ENCODE measurements at places on chromosomes 5 and 9. TPM values are rescaled to one million over a fixed set of nuclear protein-coding genes. Genes with fewer than 3 reads are reported as not detected.

The LEAP2 gene
- 0.68 TPM for total RNA-seq

The ENHO gene
- 0.24 TPM for total RNA-seq

The RMRP gene
- 5,550 TPM for total RNA-seq

The GPX8 gene
- 6.3 TPM for total RNA-seq

The ANKRD20A1 gene
- 5.9 TPM for total RNA-seq

The GARIN3 gene
- not detected for total RNA-seq

The SLC45A2 gene
- not detected for total RNA-seq

The TMEM252 gene
- total RNA-seq: not detected

The SLC46A2 gene
- total RNA-seq: 0.44 TPM

The TNC gene
- 56.6 TPM for total RNA-seq

The ACO1 gene
- 14.0 TPM for total RNA-seq

The GABRB2 gene
- not detected for total RNA-seq

The SLC2A8 gene
- total RNA-seq: 9.0 TPM

The LPAR1 gene
- 7.5 TPM for total RNA-seq

The MACIR gene
- total RNA-seq: 3.6 TPM

The N4BP3 gene
- 16.5 TPM for total RNA-seq

The EXD3 gene
- total RNA-seq: 8.1 TPM

The PLPPR1 gene
- total RNA-seq: 0.32 TPM

The SPATA9 gene
- total RNA-seq: not detected

The HSDL2 gene
- total RNA-seq: 27.5 TPM

The ZDHHC11B gene
- total RNA-seq: 7.0 TPM

The MSMP gene
- total RNA-seq: not detected

The TRAF1 gene
- 1.2 TPM for total RNA-seq

The SH3TC2 gene
- 3.4 TPM for total RNA-seq

The KCNT1 gene
- not detected for total RNA-seq

The PCAT7 gene
- not detected for total RNA-seq

The C9orf50 gene
- total RNA-seq: not detected

The OR1J2 gene
- not detected for total RNA-seq

The EGFLAM gene
- 0.68 TPM for total RNA-seq

The DHFR gene
- 15.2 TPM for total RNA-seq

The SLC25A2 gene
- total RNA-seq: 0.24 TPM

The CCL27 gene
- total RNA-seq: 0.20 TPM

The ANKRA2 gene
- total RNA-seq: 12.9 TPM

The GPR150 gene
- not detected for total RNA-seq

The WNT8A gene
- total RNA-seq: not detected

The DMRT2 gene
- 0.12 TPM for total RNA-seq

The PCDHA12 gene
- not detected for total RNA-seq

The C8G gene
- not detected for total RNA-seq

The ANKRD34B gene
- not detected for total RNA-seq

The FRMD3 gene
- total RNA-seq: 0.60 TPM

Data from esophagus mucosa (tissue), 1 donor.